ENCODE measurements at places on chromosomes 4 and X.

GRCh38 chr4:41303372-41304118 lies 46.8 kb downstream of the UCHL1 start:
- H3K4me3 ChIP-seq, result no peak overlapping the region
- no peaks in the 10 kb centered on the region for H3K36me3 ChIP-seq
- H3K27me3 ChIP-seq, result peaks cover 2% of the 10 kb centered on the region

- peaks cover 40% of the 10 kb centered on the region for H3K4me1 ChIP-seq
- H3K4me3 ChIP-seq, result peak overlapping the region; percentile 75
- peak overlapping the region; percentile 54 for H3K27ac ChIP-seq
- H3K27me3 ChIP-seq, result no peaks in the 10 kb centered on the region
- DNase-seq, result peak; percentile 40
- no peaks in the 10 kb centered on the region for H3K36me3 ChIP-seq
Measured at GRCh38 chr4:76212851-76213414, 691 bp downstream of the SCARB2 start.

GRCh38 chr4:71211748-71212147 lies 127.1 kb upstream of the SLC4A4 start:
- no peak overlapping the region for H3K4me3 ChIP-seq
- no peak for DNase-seq
- H3K27me3 ChIP-seq, result no peaks in the 10 kb centered on the region
- H3K4me1 ChIP-seq, result no peaks in the 10 kb centered on the region
- no peak overlapping the region for H3K27ac ChIP-seq
- no peaks in the 10 kb centered on the region for H3K36me3 ChIP-seq

GRCh38 chrX:149365061-149365460 lies 140.0 kb downstream of the IDS start:
- no peaks in the 10 kb centered on the region for H3K27me3 ChIP-seq
- DNase-seq, result no peak
- H3K36me3 ChIP-seq, result no peaks in the 10 kb centered on the region

- no peaks in the 10 kb centered on the region for H3K36me3 ChIP-seq
- no peaks in the 10 kb centered on the region for H3K4me1 ChIP-seq
- H3K4me3 ChIP-seq, result no peak overlapping the region
- no peaks in the 10 kb centered on the region for H3K27me3 ChIP-seq
- H3K27ac ChIP-seq, result no peak overlapping the region
Measured at GRCh38 chrX:74800062-74800461, 125.2 kb downstream of the NEXMIF start.

- DNase-seq, result no peak
- H3K27me3 ChIP-seq, result no peaks in the 10 kb centered on the region
- H3K27ac ChIP-seq, result no peak overlapping the region
- H3K36me3 ChIP-seq, result no peaks in the 10 kb centered on the region
Measured at GRCh38 chrX:129000018-129000417, 523.3 kb downstream of the SMARCA1 start.

DNA sequence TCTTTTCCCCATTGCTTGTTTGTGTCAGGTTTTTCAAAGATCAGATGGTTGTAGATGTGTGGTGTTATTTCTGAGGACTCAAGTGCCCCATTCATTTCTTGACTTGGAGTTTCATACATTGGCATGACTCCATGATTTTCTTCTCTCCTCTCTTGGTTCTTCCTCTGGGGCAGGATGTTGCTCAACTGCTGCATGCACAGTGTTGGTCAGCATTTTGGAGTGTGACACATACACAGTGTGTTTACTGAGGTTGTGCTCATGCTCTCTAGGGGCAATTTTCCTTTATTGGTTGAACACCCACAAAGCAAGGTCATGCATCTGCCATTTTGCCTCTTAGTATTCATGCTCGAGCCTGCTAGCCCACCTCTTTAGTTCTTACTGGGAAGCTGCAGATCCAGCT lies 1993.8 kb downstream of the ARAP2 start:
- no peak overlapping the region for H3K4me3 ChIP-seq
- no peak overlapping the region for H3K27ac ChIP-seq
- no peak for DNase-seq
- H3K4me1 ChIP-seq, result no peaks in the 10 kb centered on the region

GRCh38 chrX:33605997-33606396 lies 394.6 kb upstream of the DMD start:
- no peaks in the 10 kb centered on the region for H3K36me3 ChIP-seq
- no peaks in the 10 kb centered on the region for H3K4me1 ChIP-seq
- no peak overlapping the region for H3K4me3 ChIP-seq
- H3K27me3 ChIP-seq, result no peaks in the 10 kb centered on the region
- DNase-seq, result no peak
- H3K27ac ChIP-seq, result no peak overlapping the region

DNA sequence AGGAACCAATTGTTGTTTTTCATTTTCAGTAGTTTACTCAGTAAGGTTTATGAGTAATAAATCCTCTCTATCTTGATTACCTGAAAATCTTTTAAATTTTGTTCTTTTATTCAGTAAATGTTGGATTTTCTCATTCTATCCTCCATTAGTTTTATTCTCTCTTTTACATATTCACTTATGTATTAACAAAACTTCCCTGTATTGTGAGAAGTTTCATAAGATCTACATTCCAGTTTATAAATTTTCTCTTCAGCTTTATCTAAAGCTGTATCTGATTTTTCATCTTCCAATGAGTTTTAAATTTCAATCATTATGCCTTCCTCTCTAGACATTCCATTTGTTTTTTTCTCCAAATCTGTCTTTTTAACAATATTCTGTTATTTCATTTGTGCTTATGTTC lies 310.2 kb downstream of the UNC5C start:
- no peaks in the 10 kb centered on the region for H3K4me1 ChIP-seq
- H3K27ac ChIP-seq, result no peak overlapping the region
- no peak overlapping the region for H3K4me3 ChIP-seq
- DNase-seq, result no peak

DNA sequence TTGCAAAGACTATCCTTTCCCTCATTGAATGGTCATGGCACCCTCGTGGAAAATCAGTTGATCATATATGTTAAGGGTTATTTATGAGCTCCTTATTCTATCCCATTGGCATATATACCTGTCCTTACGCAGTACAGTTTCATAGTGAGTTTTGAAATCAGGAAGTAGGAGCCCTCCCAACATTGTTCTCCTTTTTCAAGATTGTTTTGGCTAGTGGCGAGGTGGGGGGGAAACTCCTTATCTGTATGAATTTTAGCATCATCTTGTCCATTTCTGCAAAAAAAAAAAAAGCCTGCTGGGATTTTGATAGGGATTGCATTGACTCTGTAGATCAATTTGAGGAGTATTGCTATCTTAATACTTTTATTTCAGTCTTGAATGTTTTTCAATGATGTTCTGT lies 2.5 kb upstream of the USP9X start:
- H3K36me3 ChIP-seq, result peaks cover 8% of the 10 kb centered on the region
- H3K27ac ChIP-seq, result no peak overlapping the region

- peak; percentile 56 for DNase-seq
- peak overlapping the region; percentile 80 for H3K4me3 ChIP-seq
- H3K27me3 ChIP-seq, result no peaks in the 10 kb centered on the region
- peaks cover 29% of the 10 kb centered on the region for H3K4me1 ChIP-seq
- H3K27ac ChIP-seq, result peak overlapping the region; percentile 93
- H3K36me3 ChIP-seq, result no peaks in the 10 kb centered on the region
Measured at GRCh38 chrX:23952984-23953907, 45.4 kb downstream of the CXorf58 start.

DNA sequence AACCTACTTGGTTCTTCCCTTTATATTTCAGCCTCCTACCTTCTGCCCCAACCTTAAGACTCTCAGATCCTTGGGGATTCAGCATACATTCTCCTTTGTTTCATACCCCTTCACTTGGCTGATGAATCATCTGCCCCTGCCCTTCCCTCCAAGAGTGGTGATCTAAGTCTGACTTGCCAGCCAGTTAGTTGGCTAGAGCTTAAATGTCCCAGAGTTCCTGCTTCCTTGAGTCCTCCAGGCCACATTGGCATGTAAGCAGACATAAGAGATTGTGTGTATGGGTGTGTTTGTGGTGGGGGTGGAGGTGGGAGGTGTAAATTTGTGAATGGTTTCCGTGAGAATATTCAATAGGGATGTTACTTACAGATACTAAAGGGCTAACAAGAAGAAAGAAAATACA lies 3.7 kb upstream of the TEX13D start:
- DNase-seq, result no peak
- no peak overlapping the region for H3K4me3 ChIP-seq
- H3K4me1 ChIP-seq, result peaks cover 19% of the 10 kb centered on the region
- H3K27me3 ChIP-seq, result no peaks in the 10 kb centered on the region
- no peak overlapping the region for H3K27ac ChIP-seq

GRCh38 chrX:29478336-29479069 lies 736.9 kb upstream of the MAGEB2 start:
- no peaks in the 10 kb centered on the region for H3K4me1 ChIP-seq
- DNase-seq, result no peak
- no peak overlapping the region for H3K27ac ChIP-seq
- no peaks in the 10 kb centered on the region for H3K36me3 ChIP-seq

- no peak for DNase-seq
- no peaks in the 10 kb centered on the region for H3K4me1 ChIP-seq
- no peaks in the 10 kb centered on the region for H3K36me3 ChIP-seq
- no peaks in the 10 kb centered on the region for H3K27me3 ChIP-seq
Measured at GRCh38 chr4:19698961-19699360, 552.7 kb upstream of the SLIT2 start.

DNA sequence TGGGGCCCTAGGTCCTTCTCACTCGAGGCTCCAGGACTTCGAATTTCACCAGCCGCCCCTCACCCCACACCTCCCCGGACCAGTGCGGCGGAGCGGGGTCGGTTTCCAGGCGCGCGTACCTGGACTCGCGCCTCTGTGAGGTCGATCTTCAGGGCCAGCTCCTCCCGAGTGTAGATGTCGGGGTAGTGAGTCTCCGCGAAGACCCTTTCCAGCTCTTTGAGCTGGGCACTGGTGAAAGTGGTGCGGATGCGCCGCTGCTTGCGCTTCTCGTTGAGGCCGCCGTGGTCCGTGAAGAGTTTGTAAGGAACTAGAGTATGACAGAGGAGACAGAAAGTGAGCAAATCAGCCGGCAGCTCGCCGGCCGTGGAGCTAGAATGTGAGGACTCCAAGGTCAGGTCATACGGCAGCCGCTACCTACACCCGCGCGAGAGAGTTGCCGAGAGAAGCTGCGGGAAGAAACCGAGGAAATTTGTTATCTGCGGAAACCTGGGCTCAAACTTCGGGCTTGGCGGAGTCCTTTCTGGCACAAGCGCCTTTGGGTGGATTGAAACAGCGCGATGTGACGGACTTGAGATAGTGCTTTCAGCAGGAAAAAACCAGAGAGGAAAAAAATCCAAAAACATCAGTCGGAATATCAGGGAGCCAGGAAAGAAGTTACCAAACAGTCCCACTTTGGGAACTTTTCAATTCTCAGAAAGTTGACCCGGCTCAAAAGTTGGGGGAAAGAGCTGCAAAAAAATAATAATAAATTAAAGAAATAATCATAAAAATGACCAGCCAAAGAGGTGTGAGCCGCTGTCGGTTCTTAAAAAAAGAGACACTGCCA lies 1.1 kb downstream of the PHOX2B start:
- peaks cover 79% of the 10 kb centered on the region for H3K27me3 ChIP-seq
- no peak for DNase-seq
- H3K36me3 ChIP-seq, result peaks cover 11% of the 10 kb centered on the region
- peak overlapping the region; percentile 22 for H3K27ac ChIP-seq

DNA sequence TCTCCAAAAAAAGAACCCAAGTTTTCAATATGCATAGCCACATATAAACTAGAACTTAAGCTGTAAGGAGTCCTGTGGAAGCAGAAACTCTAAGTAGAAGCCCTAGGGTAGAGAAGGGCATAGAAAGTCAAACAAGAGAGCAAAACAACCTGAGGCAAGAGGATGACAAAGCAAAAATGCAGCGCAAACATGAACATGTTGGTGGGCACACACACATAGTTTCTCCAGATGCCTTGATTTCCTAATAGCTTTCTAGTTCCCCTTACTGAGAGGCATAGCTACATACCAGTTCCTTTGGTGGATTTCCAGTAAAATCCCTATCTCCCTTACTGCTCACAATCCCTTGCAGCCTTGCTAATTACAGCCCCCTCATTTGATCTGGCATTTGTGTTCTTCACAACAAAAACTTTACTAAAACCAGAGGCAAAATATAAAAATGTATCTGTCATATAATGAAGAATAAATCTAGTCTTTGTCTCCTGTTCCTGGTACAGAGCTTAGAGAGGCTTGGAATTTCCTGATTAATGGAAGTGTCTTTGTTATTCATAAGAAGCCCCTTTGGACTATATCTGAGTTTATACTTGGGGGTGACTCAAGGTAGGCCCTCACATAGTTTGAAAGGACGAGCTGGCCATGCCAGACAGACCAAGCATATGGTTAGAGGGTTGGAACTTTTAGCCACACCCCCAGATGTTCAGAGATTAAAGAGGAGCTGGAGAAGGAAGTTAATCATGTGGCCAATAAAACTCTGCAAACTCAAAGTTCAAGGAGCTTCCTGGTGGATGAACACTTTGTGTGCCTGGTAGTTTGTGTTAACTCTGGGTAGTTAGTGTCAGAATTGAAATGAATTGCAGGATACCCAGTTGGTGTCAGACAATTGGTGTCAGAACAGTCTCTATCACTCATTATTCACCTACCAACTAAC lies 52.7 kb upstream of the ZCCHC13 start:
- H3K27ac ChIP-seq, result no peak overlapping the region
- DNase-seq, result no peak
- no peaks in the 10 kb centered on the region for H3K4me1 ChIP-seq

GRCh38 chrX:23493941-23494374 lies 159.3 kb downstream of the PTCHD1 start:
- no peak overlapping the region for H3K4me3 ChIP-seq
- H3K4me1 ChIP-seq, result peaks cover 13% of the 10 kb centered on the region
- peak; percentile 16 for DNase-seq
- H3K36me3 ChIP-seq, result no peaks in the 10 kb centered on the region
- H3K27ac ChIP-seq, result no peak overlapping the region
- no peaks in the 10 kb centered on the region for H3K27me3 ChIP-seq

DNA sequence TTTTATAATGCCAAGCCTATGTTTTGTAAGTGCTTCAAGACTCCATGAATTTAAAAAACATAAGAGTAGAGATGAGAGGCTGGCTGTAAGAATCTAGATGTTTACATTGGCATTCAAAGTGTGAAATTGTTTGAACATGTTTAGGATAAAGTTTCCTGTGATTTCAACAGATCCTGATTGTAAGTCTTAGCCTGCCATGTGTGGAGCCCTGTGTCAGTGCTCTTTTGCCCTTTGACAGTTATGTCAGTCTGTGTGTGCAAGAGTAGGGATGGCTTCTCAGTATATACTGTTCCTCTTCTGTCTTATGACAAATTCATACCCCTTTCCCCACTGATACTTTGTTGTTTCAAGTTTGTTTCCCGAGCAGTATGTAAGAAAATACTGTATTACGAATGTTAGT lies 68.2 kb downstream of the USP9X start:
- no peak for DNase-seq
- H3K4me1 ChIP-seq, result no peaks in the 10 kb centered on the region
- no peaks in the 10 kb centered on the region for H3K27me3 ChIP-seq
- H3K27ac ChIP-seq, result no peak overlapping the region
- H3K36me3 ChIP-seq, result peaks cover 35% of the 10 kb centered on the region

Data from activated CD4-positive, alpha-beta memory T cell treated with anti-CD3 and anti-CD28 coated beads, Interleukin-2, amount 10 ng/mL, durations not matched to agents 7 days and 5 days (primary cell).